Fibroblast of the aortic adventitia (primary cell): ENCODE measurements at places on chromosomes 6 and 20. TPM values are rescaled to one million over a fixed set of nuclear protein-coding genes. Genes with fewer than 3 reads are reported as not detected.

The ZNF391 gene
- 1.4 and 3.0 TPM in 2 replicates for total RNA-seq

The C20orf96 gene
- total RNA-seq, result 0.98 and 2.4 TPM in 2 replicates

The RIPPLY2 gene
- not detected in 2 replicates for total RNA-seq

The PSMG4 gene
- 11.9 and 15.4 TPM in 2 replicates for total RNA-seq

The NEU1 gene
- total RNA-seq, result 35.8 and 48.2 TPM in 2 replicates

The LPA gene
- total RNA-seq, result not detected in 2 replicates

The RSPH4A gene
- 0.54 and 0.82 TPM in 2 replicates for total RNA-seq

The THEMIS gene
- total RNA-seq, result under 0.01 TPM in 1 of 2 replicates, not detected in the other

The C20orf202 gene
- total RNA-seq, result 0.09 TPM in 1 of 2 replicates, not detected in the other

The SEC63 gene
- total RNA-seq, result 25.5 and 49.5 TPM in 2 replicates

The SALL4 gene
- total RNA-seq, result 0.36 and 4.1 TPM in 2 replicates

The PTGIS gene
- total RNA-seq, result 279 and 1,011 TPM in 2 replicates

The CGA gene
- total RNA-seq, result not detected in 2 replicates

The TREM1 gene
- total RNA-seq, result 0.36 TPM in 1 of 2 replicates, not detected in the other

The SLC13A3 gene
- 3.0 and 4.2 TPM in 2 replicates for total RNA-seq

The SSTR4 gene
- not detected in 2 replicates for total RNA-seq

The C6orf52 gene
- total RNA-seq, result 0.27 TPM in 1 of 2 replicates, not detected in the other

The IRF4 gene
- total RNA-seq, result 2.3 TPM in 1 of 2 replicates, not detected in the other

The PANK2 gene
- total RNA-seq, result 54.9 and 102 TPM in 2 replicates

The SMOC2 gene
- total RNA-seq, result 0.09 TPM in 1 of 2 replicates, not detected in the other

The RAD21L1 gene
- total RNA-seq, result not detected in 2 replicates

The ADGRG6 gene
- total RNA-seq, result 1.7 and 7.5 TPM in 2 replicates

The GPR6 gene
- not detected in 2 replicates for total RNA-seq

The ASIP gene
- total RNA-seq, result not detected in 2 replicates

The ZNF334 gene
- 0.63 and 14.0 TPM in 2 replicates for total RNA-seq

The MUCL3 gene
- under 0.01 TPM in 1 of 2 replicates, not detected in the other for total RNA-seq

The IL17A gene
- total RNA-seq, result not detected in 2 replicates

The BTNL2 gene
- not detected in 2 replicates for total RNA-seq

The BMP2 gene
- total RNA-seq, result 10.6 and 12.3 TPM in 2 replicates

The GLP1R gene
- not detected in 2 replicates for total RNA-seq

The COL9A3 gene
- 0.36 and 0.98 TPM in 2 replicates for total RNA-seq

The VIP gene
- total RNA-seq, result not detected in 2 replicates

The CFAP206 gene
- total RNA-seq, result 0.27 and 0.90 TPM in 2 replicates

The PNLDC1 gene
- total RNA-seq, result not detected in 2 replicates

The PHF20 gene
- 28.5 and 30.9 TPM in 2 replicates for total RNA-seq

The ZFP64 gene
- total RNA-seq, result 21.7 and 21.9 TPM in 2 replicates

The LPIN3 gene
- 3.4 and 5.3 TPM in 2 replicates for total RNA-seq

The HCK gene
- total RNA-seq, result not detected in 2 replicates

The FOXF2 gene
- 0.25 and 8.1 TPM in 2 replicates for total RNA-seq

The TBX18 gene
- 16.1 and 27.1 TPM in 2 replicates for total RNA-seq

The BPIFA1 gene
- not detected in 2 replicates for total RNA-seq

The CSNK2B gene
- 134 and 214 TPM in 2 replicates for total RNA-seq

The STMN3 gene
- total RNA-seq, result 9.3 and 12.1 TPM in 2 replicates

The BPIFA3 gene
- not detected in 2 replicates for total RNA-seq

The HLA-DRA gene
- 0.45 TPM in 1 of 2 replicates, not detected in the other for total RNA-seq

The SLC22A2 gene
- not detected in 2 replicates for total RNA-seq

The VEGFA gene
- total RNA-seq, result 98.9 and 163 TPM in 2 replicates

The PRICKLE4 gene
- total RNA-seq, result 0.45 and 6.3 TPM in 2 replicates
